ENCODE measurements at places on chromosomes 2 and 18.

- H3K27me3 ChIP-seq = peaks cover 15% of the 10 kb centered on the region
- no peaks in the 10 kb centered on the region for H3K36me3 ChIP-seq
- H3K4me3 ChIP-seq = no peak overlapping the region
These were observed 42.0 kb downstream of the CTIF start for GRCh38 chr18:48580782-48581181.

GRCh38 chr2:101811226-101812015 lies 113.9 kb downstream of the MAP4K4 start:
- H3K27ac ChIP-seq = peak overlapping the region; percentile 67
- H3K4me1 ChIP-seq = peaks cover 34% of the 10 kb centered on the region
- H3K27me3 ChIP-seq = no peaks in the 10 kb centered on the region
- no peak overlapping the region for H3K4me3 ChIP-seq
- peaks cover 4% of the 10 kb centered on the region for H3K36me3 ChIP-seq

DNA sequence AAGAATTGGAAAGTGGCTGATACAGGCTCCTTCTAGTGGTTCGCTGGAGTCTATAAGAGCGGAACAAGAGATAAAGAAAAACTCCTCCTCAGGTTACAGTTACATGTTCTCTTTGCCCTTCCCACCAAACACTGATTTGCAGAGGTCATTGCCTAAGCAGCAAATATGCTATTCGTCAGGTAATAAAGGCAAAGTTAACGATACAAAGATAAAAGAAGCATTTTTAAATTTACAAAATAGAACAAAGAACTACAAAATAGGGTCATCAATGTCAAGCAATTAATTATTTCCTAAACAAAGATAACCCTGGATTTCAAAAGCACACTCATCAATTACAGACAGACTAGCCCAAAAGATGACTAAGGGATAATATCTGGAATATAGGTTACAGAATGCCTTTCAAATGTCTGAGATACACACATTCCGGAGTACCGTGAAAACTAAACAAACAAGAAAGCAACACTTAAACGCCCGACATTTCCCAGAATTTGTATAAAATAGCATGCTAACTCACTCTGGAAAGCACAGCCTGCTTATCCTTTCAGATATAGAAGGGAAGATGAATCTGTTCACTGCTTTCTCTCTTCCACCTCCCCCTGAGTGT lies 186.4 kb downstream of the MREG start:
- H3K4me3 ChIP-seq = no peak overlapping the region
- H3K4me1 ChIP-seq = peaks cover 7% of the 10 kb centered on the region
- no peak overlapping the region for H3K27ac ChIP-seq
- no peak for DNase-seq
- H3K27me3 ChIP-seq = no peaks in the 10 kb centered on the region

- peaks cover 56% of the 10 kb centered on the region for H3K27me3 ChIP-seq
- H3K4me3 ChIP-seq = no peak overlapping the region
- H3K4me1 ChIP-seq = no peaks in the 10 kb centered on the region
- peaks cover 2% of the 10 kb centered on the region for H3K36me3 ChIP-seq
- H3K27ac ChIP-seq = no peak overlapping the region
- no peak for DNase-seq
These were observed 1.1 kb downstream of the PTH2R start for GRCh38 chr2:208407667-208408066.

DNA sequence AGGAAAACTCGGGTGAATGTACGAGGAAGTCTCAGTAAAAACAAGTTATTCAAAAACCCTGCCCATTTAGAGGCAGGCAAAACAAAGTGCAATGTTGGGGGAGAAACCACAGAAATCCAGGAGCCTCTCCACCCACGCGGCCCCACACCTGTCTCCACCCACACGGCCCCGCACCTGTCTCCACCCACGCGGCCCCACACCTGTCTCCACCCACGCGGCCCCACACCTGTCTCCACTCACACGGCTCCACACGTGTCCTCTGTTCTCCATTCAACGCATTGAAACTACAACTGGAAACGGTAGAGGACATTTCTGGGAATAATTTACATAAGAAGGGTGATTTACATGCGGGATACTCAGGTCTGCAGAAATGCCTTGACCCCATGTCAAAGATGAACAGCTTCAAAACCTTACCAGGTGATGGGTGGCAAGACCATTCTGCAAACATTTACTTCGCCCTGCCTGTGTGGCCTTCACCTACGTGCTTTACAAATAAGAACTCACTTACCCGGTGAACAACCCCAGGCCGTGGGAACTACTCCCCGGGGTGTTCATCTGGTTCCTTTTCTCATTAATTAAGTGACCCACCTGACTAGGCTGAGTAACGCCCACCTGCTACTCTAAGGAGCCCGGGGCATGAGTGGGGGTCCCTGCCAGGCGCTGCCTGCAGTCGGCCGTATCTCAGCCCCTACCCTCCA lies 100.4 kb downstream of the EIPR1 start:
- peaks cover 11% of the 10 kb centered on the region for H3K4me1 ChIP-seq
- DNase-seq = no peak
- no peak overlapping the region for H3K4me3 ChIP-seq
- H3K27me3 ChIP-seq = no peaks in the 10 kb centered on the region

DNA sequence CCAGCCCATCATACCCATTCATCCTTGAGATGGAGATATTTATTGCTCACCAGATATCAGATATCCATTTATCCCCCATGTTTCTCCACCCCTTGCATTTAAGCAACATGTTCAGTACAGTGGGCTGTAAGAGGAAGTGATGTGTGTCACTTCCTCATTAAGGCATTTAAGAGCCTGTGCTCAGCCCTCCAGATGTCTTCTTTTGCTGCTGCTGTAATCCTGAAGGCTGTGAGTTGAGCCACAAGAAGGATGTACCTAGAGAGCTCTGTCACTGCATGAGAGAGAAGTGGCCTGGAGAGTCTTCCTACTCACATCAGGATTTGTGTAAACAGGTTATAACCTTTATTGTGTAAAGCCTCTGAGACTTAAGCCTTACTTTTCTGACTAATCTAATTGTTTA lies 151.8 kb upstream of the UNC80 start:
- no peaks in the 10 kb centered on the region for H3K36me3 ChIP-seq
- H3K4me1 ChIP-seq = no peaks in the 10 kb centered on the region
- H3K27me3 ChIP-seq = no peaks in the 10 kb centered on the region
- H3K4me3 ChIP-seq = no peak overlapping the region
- H3K27ac ChIP-seq = no peak overlapping the region
- DNase-seq = no peak

DNA sequence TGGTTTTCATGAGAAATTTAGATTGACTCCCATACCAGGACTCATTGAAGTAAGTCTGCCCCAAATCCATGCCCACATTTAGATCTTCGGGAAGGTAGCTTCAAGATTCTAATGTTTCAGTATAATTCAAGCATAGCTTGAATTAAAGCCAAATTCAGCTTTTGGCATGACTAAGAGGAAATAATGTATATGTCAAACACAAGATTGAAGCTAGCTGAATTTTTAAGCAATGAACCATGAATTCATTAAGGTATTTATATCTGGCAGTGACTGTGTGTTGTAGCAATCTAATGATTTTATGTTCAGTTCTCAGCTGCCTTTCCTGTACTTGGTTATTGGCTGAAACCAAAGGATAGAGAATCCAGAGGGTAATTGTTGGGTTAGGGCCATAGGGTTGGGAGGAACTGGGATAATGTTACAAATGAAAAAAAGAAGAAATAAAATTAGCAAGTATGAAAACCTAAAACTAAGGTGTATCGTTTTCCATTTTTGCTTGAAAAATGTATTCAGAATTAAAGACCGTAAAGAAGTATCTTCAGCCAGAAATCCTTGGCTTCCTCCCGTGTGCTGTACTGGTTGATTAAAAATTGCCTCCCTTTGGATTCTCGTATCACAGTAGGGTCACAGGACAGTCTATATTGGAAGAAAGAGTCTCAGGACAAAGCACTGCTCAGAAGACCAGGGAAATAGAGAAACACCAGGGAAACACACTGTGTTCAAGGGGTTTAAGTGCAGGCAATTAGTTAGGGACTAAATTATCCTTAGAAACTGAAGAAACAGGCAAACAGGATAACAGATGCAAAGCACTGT lies 119.0 kb upstream of the FN1 start:
- no peaks in the 10 kb centered on the region for H3K4me1 ChIP-seq
- no peak for DNase-seq
- peaks cover 4% of the 10 kb centered on the region for H3K27me3 ChIP-seq
- no peak overlapping the region for H3K27ac ChIP-seq
- no peak overlapping the region for H3K4me3 ChIP-seq

GRCh38 chr2:42359304-42359964 lies 1.6 kb downstream of the COX7A2L start:
- peak overlapping the region; percentile 91 for H3K27ac ChIP-seq
- H3K27me3 ChIP-seq = peaks cover 3% of the 10 kb centered on the region
- peaks cover 16% of the 10 kb centered on the region for H3K36me3 ChIP-seq

GRCh38 chr2:42504364-42505230 lies 10.8 kb upstream of the KCNG3 start:
- no peaks in the 10 kb centered on the region for H3K4me1 ChIP-seq
- H3K36me3 ChIP-seq = no peaks in the 10 kb centered on the region
- no peak for DNase-seq
- peaks cover 17% of the 10 kb centered on the region for H3K27me3 ChIP-seq
- no peak overlapping the region for H3K27ac ChIP-seq
- H3K4me3 ChIP-seq = no peak overlapping the region

DNA sequence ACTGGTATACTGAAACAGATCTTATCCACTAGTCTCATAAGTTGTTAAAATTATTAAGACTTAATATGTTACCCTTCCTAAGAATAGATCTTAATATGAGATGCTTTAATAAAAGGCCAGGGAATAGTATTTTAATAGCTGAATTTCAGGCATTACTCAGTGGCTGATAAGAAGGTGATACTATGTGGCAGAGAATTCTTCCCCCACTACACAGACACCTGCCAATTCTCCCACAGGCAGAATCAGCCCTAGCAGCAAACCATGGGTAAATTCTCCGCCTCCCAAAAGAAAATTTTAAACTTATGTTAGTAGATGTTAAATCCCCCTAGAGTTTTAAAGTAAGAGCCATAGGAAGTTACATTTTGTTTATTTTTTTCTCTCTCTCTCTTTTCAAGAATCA lies 888.8 kb downstream of the LRP1B start:
- no peaks in the 10 kb centered on the region for H3K27me3 ChIP-seq
- H3K4me1 ChIP-seq = no peaks in the 10 kb centered on the region
- H3K27ac ChIP-seq = no peak overlapping the region
- peaks cover 3% of the 10 kb centered on the region for H3K36me3 ChIP-seq
- DNase-seq = no peak

DNA sequence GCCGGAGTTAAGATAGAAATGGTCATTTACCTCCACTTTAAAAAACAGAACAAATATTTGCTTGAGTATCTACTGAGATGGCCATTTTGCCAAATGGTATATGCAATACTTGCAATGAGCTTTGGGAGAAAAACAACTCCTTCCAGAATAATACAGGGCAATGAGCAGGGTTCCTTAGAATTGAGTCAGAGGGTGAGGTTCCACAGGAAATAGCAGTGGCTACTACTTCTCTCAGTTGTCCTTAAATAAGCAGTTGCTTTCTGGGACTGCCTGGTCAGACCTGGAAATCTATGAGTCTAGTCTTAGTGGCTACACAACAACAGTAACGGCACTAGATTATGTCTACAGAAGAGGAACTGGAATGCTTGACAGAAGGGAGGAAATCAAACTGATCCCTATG lies 80.9 kb upstream of the CCDC85A start:
- no peak for DNase-seq
- H3K36me3 ChIP-seq = no peaks in the 10 kb centered on the region
- no peaks in the 10 kb centered on the region for H3K4me1 ChIP-seq
- no peaks in the 10 kb centered on the region for H3K27me3 ChIP-seq
- no peak overlapping the region for H3K4me3 ChIP-seq
- no peak overlapping the region for H3K27ac ChIP-seq

GRCh38 chr2:30179536-30179935 lies 32.7 kb downstream of the YPEL5 start:
- DNase-seq = no peak
- peaks cover 9% of the 10 kb centered on the region for H3K27me3 ChIP-seq
- no peak overlapping the region for H3K27ac ChIP-seq
- no peak overlapping the region for H3K4me3 ChIP-seq
- H3K4me1 ChIP-seq = peaks cover 2% of the 10 kb centered on the region

- no peak overlapping the region for H3K27ac ChIP-seq
These were observed 5.9 kb downstream of the KCNG2 start for GRCh38 chr18:79803611-79804051.

DNA sequence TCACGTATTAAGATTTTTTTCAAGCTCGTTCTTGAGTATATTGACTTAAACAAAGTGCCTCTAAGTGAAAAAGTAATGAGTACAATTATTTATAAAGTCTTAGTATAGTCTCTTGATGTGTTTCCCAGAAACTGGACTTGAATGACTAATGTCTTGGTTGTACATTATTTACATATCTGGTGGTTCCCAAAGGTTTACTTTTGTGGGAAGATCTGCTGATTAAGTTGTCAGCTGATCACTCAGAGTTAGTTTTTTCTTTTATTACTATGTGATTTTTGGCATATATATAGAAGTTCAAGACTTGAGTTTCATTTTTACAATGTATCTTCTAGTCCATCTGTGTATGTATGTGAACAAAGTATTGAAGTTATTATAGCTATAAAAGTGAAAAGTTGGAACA lies 29.5 kb downstream of the RNF144A start:
- H3K4me3 ChIP-seq = no peak overlapping the region
- no peak overlapping the region for H3K27ac ChIP-seq
- peaks cover 40% of the 10 kb centered on the region for H3K4me1 ChIP-seq
- no peaks in the 10 kb centered on the region for H3K27me3 ChIP-seq

DNA sequence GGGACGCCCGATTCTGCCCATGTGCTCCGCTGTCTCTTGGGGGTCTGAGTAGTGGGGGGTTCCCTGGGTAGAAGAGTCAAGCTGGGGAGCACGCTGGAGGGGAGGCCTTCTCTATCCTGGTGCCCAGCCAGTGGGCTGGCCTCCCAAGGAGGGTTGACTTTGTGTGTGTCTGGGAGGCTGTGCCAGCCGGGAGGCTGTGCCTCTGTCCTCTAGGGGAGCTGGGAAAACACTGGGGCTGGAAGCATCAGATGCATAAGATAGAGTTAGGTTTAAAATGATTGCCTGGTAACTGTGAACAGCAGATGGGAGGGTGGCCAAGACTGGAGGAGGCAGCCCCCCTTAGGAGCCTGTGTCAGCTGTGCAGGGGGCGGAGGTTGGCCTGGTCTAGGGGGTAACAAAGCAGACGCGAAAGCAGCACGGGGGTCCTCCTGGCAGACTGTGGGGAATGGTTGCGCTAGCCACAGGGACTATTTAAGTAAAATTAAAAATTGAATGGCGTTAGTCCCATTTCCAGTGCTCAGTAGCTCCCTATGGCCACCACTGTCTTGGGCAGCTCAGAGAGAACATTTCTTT lies 1.3 kb downstream of the ING5 start:
- peak overlapping the region; percentile 79 for H3K4me3 ChIP-seq
- H3K27ac ChIP-seq = peak overlapping the region; percentile 80
- peaks cover 47% of the 10 kb centered on the region for H3K36me3 ChIP-seq
- DNase-seq = no peak
- peaks cover 19% of the 10 kb centered on the region for H3K4me1 ChIP-seq

GRCh38 chr2:4898706-4899105 lies 793.5 kb upstream of the SOX11 start:
- no peaks in the 10 kb centered on the region for H3K4me1 ChIP-seq
- H3K36me3 ChIP-seq = no peaks in the 10 kb centered on the region
- no peak for DNase-seq
- no peak overlapping the region for H3K4me3 ChIP-seq
- no peak overlapping the region for H3K27ac ChIP-seq
- H3K27me3 ChIP-seq = no peaks in the 10 kb centered on the region

All from effector memory CD8-positive, alpha-beta T cell (primary cell).